HFFc6 (cell line): ENCODE measurements at places on chromosomes 5 and 9.
A peak's percentile ranks its signal among the peaks of the same experiment; 100 is the strongest.

- peak; percentile 59 for DNase-seq
These were observed 5.1 kb upstream of the RGMB start for GRCh38 chr5:98768160-98768959.

DNA sequence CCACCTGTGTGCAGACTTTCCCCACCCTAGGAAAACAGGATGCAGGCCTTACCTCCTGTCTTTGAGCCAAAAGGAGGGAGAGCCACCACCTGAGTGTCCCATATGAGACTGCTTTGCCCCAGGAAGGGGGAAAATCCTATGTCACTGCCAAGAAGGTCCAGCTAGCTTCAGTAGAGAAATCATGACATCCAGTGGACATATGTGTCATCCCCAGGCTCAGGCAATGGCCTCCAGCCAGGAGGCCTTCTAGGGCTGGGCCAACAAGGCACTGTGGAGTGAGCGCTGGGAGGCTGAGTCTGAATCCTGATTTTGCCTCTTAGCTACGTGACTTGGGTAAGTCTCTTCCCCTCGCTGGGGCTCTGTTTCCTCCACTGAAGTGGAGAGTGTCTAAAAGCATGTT, 60.2 kb downstream of the SMIM23 start:
- DNase-seq = peak; percentile 15

DNA sequence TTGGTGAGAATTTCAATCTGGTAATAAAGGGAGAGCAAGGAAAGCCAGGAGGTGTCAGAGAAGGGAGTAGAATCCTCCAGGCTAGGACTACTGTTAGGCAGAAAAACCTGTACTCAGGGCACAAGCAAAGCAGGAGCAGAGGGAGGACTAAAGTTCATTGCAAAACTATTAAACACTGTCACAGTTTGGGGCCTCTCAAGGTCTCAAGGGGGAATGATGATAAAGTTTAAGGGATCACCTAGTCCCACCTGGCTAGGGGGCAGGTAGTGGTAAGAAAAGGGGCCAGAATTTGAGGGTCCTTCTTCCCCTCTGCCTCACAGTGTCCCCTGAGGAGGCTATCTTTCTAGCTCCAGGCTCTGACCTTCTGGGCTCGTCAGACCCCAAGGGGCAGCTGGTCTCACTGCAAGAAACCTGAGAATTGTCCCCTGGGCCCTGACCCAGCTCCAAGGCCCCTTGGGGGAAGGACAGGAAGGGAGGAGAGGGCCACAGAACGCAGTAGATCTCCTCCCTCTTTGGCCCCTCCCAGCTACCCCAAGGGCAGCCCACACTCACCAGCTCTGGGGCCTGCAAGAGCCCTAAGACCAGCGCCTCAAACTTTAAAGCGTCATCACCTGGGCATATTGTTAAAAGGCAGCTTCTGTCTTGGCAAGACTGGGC, 974 bp downstream of the CCDC69 start:
- DNase-seq = no peak

DNA sequence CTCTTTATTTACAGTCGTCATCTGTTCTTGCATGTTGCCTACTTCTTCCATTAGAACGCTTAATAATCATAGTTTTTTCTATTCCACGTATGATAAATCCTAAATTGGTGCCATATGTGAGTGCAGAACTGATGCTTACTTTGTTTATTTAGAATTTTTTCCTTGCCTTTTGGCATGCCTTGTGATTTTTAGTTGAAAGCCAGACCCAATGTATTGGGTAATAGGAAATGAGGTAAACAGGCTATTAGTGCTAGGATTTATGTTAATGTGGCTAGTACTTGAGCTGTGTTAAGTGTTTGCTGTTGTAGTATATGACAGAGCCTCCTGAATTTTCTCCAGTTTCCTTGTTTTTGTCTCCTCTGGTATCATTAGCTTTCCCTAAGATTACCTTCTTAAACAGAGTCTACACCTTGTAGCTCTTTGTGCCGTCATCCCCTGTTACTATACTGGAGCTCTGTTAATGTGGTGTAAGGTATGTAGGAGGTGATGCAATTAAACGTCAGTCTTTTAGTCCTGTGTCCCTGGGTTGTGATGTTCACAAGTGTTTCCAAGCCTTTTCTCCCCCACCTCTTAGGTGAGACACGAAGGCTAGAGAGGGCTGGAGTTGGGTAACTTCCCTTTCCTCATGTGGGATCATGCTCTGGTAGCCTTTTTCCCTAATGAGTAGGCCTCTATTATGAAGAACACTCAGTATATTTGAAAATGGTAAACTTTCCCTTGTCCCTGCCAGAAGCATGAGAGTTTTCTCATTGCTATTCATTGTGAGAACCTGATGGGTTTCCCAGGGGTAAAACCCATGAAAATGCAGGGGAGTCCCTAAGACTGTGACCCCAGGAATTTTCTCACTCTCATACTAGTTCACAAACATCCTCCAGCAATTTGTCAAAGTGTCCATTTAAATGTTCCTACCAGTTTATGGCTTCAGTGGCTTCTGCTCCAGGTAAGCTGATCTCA, 21.2 kb downstream of the SPATA31D3 start:
- DNase-seq = peak; percentile 18

GRCh38 chr5:113230711-113231652, 203.8 kb downstream of the TSSK1B start:
- peak; percentile 5 for DNase-seq
